NCI-H2171 treated with DMSO at 0.1 percent for 48 hours (cell line): ENCODE measurements at places on chromosomes 3 and 15.

DNA sequence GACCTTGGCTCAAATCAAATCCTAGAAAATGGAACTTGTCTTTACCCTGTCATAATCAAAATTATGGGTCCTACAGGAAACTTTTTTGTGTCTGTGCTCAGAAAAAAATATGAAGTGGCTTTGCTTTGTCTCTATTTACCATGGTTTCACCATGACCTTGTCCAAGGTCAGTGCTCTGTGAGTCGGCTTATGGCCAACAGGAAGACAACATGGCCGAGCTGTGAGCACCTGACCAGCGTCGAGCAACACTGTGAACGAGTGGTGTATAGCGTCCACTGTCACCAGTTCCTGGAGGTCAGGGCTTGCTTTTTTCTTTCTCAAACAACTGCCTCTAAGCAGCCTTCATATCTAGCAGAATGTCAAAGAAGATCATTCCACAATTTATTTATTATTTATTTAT lies 67.9 kb downstream of the MYO1E start:
- DNase-seq: no peak

- DNase-seq: no peak
These were observed 3.3 kb upstream of the ABHD5 start for GRCh38 chr3:43687499-43687811.

DNA sequence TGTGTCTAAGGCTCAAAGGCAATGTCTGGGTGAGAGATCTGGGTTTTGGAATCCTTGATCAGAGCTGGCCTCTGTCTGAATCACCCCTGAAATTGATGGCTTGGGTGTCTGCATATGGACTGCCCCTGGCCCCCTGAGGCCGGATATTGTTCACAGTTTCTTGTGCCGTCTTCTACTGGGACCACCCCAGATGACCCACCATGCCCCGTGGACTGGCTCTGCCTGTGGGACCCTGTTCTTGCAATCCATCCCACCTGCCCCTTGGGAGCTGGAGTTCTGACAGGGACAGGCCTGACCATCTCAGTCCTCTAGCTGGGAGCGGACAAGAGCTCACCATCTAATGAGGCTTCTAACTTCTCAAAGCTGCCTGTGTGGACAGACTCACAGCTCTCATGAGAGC lies 119.9 kb downstream of the FAM43A start:
- no peak for DNase-seq

- peak; percentile 81 for DNase-seq
These were observed at the start of gene ABTB1 for GRCh38 chr3:127672429-127673190. Gene ABTB1, plus strand, starts transcription at chr3:127672952. Its CDS starts 74 bp downstream, at chr3:127673026.

GRCh38 chr3:87361271-87361670 lies 84.9 kb upstream of the POU1F1 start:
- no peak for DNase-seq
